SK-MEL-5 (cell line): ENCODE measurements at places on chromosomes 3 and 15.
A peak's percentile ranks its signal among the peaks of the same experiment; 100 is the strongest.

DNA sequence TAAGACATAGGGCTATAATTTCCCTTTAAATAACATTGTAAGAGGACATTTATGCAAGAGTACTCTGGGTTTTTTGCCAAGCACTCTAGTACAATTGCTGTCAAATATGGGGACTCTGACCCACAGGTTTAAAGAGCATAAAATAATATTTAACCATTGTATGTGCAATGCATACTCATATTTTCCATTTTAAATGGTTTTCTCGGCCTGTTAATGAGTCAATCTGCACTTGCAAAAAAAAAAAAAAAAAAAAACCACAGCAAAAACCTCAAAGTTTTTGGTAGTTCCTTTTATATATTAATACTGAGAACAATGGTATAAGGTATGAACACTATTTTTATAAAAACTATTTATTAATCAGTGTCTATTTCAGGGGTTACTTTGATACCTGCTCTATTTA lies 304.0 kb upstream of the CBLB start:
- no peak for DNase-seq

- DNase-seq: no peak
These were observed 51.9 kb downstream of the ZBTB20 start for GRCh38 chr3:115095236-115095635.

DNA sequence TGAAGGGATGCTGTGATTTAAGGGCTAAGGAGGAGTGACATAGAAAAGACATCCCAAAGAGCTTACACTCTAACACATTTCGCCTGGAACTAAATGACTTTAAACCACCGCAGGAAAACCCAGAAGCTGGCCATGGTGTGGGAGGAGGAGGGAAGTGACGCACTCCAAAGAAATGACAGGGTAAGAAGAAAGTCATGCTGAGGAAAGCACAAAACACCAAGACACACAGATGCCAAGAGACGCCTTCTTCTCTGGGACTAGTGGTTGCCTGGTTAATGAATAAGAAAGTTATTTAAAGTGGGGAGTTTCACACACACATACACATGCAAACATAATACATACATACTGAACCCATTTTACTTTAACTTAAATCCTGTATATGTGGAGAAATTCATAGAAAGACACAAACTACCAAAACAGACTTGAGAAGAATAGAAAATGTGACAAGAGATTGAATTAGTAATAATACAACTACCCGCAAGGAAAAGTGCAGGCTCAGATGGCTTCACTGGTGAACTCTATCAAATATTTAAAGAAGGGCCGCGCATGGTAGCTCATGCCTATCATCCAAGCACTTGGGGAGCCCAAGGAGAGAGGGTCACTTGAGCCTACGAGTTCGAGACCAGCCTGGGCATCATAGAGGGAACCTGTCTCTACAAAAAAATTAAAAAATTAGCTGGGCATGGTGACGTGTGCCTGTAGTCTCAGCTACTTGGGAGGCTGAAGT lies 125.5 kb downstream of the NSMCE3 start:
- DNase-seq: no peak

GRCh38 chr3:189334064-189334920 lies 162.5 kb downstream of the TPRG1 start:
- peak; percentile 2 for DNase-seq

DNA sequence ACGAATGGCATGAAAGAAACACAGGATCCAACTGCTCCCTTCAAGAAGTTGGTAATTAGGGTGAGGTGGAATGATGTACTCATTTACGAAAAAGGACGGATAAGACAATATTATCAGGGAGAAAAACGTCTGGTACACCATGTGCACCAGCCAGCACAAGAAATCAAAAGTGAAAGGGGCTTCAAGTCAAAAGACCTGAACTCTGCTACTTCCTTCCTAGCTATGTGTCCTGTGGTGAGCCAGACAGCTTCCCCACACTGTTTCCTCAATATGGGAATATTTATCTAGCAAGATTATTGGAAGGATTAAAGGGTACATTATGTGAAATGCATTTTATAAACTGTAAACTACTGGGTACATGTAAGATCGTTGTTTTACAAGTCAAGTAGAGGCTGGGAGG lies 33.9 kb downstream of the RAB27A start:
- DNase-seq: no peak

DNA sequence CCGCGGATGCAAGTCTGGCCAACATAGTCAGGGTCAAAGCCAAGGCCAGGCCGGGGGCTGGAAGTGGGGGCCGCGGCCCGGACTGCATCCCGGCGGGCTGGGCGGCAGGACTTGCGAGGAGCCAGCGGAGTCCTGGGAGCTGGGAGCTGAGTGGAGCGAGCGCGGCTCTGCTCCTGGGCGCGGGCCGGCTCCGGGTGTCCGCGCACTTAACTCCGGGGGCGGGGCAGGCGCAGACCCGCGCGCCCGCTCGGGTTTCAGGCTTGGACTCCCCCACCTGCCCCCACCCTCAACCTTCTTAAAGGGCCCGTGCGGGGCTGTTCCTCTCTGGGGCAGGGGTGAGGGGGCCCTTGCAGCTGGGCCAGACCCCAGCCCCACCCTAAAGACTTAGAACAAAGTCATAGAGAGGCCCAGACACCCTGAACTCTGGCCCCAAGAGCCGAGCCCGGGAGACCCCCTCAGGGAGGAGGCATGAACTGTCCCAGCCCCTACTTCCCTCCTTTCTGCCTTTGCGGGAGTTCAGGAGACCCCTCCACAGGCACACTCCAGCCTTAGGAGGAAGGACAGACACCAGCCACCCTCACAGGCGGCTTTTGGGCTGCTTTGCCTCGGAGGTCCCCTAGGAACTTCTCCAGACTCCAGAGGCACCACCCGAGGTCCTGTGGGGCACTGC lies at the start of gene CSPG4:
Gene CSPG4 (minus strand): TSS at position 181 of the 670 bp plus-strand sequence. CDS start 93 bp downstream, at position 88.
- DNase-seq: peak; percentile 35

DNA sequence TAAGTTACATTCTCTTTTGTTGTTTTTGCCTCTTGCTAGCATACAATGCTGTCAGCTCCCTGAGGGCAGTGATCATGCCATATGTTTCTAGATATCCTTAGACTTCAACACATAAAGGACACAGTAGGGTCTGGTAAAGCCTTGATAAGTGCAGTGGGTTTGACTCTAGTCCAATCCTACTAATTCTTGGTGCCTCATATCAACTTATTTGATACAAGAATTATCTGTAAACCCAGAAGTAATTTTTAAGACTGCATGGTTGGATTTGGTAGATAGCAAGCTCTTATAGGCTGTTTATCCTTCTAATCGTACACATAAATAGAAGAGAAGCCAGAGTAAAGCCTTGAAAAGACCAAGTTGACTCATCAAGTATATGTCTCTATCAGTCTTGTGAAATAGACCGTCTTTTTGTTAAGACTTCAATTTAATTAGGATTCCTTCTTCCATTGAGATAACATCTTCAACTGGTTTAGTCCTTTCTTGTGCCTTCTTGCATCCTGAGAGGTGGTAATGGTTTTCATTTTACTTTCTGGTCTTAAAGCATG lies 265.6 kb upstream of the CDIN1 start:
- no peak for DNase-seq

- DNase-seq: no peak
These were observed 25.7 kb upstream of the PPP4R2 start for GRCh38 chr3:72970942-72971341.

DNA sequence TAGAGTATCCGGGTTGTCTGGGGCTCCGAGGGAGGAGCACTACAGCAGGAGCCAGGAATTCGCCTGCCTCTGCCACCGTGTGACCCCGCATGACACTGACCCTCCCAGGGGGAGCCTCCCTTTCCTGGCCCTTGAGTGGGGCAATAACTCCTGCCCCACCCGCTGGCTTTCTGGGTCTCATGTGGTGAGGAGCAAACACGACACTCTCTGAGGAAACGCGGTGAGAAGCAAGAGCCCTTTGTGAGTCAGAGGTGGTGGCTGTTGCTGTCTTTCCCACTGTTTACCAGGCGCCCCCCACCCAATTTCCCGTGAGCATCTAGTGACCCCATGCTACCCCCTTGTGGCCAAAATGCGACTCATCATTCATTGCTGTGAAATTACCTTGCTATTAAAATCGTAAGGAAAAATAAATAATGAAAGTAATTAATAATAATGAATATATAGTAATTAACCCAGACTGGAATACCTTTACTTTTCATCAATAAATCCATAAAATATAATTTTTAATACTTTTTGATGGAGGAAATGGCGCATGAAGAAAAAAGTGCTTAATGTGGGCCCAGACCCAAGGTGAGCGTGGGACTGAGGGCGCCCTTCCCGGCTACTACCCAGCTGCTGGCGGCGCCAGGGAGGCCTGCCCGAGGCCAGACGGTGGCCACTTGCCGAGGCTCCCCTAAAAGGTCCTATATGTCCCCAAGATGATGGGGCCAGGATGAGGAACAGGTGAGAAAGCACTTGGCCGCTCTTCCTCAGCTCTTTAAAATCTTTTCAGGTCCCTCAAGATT lies 29.3 kb downstream of the CCNL1 start:
- DNase-seq: peak; percentile 76

DNA sequence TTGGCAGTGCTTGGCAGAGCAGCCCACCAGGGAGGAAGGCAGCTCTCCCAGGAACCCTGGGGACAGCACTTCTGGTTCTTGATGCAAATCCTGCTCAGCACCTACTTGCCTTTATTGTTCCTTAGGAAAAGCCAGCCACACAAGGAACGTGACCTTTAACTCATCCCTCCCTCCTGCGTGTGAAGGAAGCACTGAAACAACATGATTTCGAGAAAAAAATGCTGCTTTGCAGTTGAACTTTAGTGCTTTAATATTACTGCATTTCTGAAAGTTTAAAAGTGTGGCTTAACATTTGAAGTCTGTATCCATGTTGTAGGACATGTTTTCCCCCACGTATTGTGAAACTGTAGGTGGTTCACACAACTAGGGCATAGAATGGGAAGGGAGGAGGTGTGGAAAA lies 50.4 kb upstream of the CTNNB1 start:
- DNase-seq: no peak
